ENCODE measurements at places on chromosomes 3 and 15.

DNA sequence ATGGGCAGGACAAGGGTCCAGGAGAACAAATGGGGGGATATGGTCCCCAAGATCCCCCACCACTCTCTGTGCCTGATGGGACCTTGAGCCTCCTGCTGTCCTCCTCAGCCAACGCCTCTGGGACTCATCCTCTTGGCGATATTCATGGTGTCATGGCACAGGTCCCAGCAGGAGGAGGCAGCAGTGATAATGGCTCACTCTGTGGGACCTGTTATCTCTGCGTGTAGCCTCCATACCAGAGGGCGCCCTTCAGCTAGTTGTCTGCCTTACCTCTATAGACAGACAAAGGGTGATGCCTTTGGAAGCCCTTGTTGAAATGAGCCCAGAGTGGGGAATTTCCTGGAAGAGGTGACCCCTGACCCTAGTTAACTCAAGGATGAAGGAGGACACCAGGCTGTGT is 7.4 kb downstream of the ZBTB47 start:
- no peak for DNase-seq

- no peak for DNase-seq
These were observed 61.0 kb downstream of the TMEM44 start for GRCh38 chr3:194572143-194572789.

- no peak for DNase-seq
These were observed 22.4 kb downstream of the NANOGP8 start for GRCh38 chr15:35062738-35063099.

- DNase-seq, result no peak
These were observed 33.0 kb upstream of the CDCP1 start for GRCh38 chr3:45179163-45179562.
